ENCODE measurements at places on chromosomes 2 and 18.

- DNase-seq: no peak
Observed at GRCh38 chr2:133788386-133788785, 220.1 kb upstream of the NCKAP5 start.

DNA sequence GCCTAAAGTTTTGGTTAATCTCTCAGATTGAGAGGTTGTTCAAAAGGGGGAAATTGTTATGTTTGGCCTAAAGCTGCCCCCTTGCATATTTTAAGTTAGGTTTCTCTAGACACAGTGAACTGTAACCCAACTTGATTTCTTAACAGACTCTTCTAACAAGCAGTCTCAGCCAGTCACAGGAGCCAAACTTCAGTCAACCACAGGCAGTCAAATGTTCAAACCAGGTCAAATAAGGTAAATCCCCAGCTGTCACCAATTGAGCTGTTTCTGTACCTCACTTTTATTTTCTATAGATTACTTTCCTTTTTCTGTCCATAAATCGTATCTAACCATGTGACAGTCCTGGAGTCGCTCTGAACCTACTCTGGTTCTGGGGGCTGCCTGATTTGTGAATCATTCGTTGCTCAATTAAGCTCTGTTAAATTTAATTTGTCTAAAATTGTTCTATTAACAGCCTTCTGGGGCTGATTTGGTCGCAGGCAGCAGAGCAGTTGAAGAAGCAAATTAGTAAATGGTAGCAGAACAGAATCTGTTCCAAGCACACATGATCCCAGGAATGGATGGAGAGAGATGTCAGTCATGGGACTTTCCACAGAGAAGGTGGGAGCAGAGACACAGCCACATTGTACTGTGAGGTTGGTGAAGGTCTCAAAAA, 16.4 kb upstream of the NFU1 start:
- no peak for DNase-seq

GRCh38 chr2:105865222-105865913, 120.7 kb downstream of the NCK2 start:
- DNase-seq: no peak

DNA sequence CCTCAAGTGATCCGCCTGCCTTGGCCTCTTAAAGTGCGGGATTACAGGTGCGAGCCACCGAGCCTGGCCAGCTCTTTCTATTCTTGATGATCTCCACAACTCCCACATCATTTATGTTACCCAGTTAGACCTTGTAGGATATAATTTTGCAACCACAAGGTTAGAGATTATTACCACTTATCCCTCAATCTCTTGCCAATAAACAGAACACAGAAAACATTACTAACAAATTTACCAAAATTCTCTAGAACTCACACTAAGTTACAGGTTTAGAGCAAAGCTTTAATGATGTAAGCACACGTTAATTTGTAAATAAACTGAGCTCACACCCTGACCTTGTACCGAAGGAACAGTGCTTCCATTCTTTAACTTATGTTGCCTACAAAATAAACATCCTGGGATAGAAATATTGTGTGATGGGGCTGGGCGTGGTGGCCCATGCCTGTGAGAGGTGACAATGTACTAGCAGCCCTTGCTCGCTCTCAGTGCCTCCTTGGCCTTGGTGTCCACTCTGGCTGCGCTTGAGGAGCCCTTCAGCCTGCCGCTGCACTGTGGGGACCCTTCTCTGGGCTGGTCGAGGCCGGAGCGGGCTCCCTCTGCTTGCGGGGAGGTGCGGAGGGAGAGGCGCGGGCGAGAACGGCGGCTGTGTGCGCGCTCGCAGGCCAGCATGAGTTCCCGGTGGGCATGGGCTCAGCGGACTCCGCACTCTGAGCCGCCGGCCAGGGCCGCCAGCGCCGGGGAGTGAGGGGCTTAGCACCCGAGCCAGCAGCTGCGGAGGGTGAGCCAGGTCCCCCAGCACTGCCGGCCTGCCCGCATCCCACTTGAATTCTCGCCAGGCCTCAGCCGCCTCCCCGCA, 42.1 kb upstream of the ITSN2 start:
- no peak for DNase-seq

DNA sequence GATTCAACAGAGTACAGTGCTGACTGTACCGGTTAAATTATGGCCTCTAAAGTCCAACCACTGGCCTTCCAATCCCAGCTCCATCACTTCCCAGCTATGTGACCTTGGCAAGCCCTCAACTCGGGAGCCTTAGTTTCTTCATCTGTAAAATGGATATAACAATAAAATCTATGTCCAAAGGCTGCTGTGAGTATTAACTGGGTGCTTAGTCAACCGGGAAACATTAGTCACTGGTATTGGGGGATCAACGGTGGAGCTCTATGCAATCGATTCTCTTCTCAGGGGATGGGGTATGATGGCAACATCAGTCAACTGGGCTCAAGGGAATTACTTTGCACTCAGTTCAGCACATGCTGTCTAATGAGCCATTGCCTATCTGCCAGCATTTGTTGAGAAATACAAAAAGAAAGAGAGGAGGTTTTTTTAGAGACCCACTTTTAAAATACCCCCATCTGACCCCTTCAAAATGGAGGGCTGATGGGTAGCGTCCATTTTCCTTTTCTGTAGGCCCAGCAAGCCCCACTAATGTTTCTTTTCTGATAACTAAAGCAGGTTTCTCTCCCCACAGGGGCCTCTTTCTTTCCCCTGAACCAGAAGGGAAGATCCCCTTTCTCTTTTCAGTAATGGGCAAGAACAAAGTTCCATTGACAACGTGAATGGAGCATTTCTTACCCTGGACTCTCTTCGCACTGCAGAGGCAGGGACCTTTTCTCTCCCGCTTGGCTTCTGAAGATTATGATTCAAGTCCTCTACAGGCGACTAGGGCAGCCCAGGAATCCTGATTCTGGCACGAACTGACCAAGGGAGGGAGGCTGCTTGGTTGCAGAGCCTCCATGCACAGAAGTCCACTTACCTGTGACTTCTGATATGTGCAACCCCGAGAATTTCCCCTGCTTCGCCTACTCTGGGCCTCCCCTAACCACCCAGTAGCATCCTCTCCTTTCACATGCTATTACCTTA, 8.7 kb upstream of the AGFG1 start:
- no peak for DNase-seq

DNA sequence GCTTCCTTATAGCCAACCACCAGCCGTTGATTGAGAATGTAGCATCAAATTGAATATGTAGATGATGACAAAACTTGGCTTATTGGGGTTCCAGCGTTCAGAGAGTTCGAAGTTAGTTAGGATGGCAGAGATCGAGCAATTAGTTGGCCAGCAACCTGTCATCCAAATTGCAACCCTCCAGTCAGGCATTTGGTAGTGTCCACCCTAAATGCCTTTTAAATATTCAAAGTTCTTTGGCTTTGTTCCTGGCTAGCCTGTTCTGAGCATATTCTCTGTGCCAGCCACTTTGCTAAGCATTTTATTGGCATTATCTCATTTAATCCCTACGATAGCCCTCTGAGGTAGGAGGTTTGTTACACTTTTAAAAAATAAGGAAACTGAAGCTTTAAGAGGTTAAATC, 342.8 kb downstream of the SETBP1 start:
- DNase-seq: no peak

DNA sequence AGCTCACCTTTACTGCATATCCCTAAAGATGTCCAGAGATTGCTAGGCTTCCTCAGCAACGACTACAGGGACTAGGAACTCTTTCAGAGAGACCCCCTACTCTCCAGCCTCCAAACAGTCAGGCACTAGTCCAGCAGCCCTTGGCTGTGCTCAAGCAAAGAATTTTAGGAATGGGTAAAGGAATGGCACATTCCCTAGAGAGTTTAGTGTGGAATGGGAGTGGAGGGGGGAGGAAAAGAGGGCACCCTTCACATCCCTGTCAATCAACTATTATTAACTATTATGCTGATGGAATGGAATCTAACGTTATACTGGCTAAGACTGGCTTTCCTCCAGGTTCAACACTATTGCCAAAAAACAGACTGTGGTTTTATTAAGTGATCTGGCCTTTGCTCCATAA, 64.8 kb downstream of the IKZF2 start:
- DNase-seq: no peak

DNA sequence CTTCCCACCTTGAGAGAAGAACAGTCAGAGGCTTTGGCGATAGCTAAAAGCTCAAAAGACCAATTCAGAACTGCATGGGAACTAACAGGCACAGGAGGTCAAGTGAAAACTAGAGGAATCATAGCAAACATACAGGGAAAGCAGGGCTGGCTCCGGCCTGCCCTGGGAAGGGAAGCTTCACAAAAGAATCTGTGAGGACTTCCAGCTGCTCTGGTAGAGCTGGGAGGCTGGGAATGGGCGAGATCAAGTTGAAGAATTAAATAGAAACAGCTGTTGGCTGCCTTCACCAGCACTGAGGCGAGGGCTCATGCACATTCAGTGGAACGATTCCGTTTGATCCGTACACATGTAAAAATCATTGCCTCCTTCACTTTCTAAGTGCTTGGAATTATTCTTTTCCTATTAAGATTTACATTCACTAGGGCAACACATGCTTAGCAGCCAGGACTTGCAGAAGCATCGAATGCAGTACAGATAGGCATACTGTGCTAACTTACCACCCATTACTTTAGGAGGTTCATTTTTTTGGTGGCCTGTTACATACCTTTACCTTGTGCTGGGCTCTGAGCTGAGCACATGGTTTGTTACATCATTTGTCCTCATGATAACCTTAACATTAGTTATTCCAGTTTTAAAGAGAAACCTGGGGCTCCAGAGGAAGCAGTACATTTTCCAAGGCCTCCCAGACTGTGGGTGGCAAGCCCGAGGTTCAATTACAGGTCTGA, 125.4 kb upstream of the RNF152 start:
- DNase-seq: peak; percentile 92

DNA sequence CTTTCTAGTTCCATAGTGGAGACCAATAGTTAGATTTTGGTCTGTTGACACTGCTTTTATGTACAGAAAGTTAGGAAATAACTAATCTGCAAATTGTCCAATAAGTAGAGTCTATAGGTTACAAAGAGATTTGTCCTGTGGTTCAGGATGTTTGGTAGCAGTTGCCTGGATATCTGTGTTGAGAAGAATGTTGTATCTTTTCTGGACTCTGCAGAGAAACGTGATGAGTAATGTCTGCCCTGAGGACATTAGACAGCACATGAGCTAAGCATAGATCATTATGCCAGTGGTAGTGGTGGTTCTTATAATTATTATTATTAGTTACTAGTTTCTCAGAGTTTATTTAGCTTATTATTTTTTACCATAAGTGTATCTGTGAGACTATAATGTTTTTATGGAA, 65.8 kb downstream of the ANKRD62 start:
- DNase-seq: no peak

- no peak for DNase-seq
Observed at GRCh38 chr2:240995041-240996021, 3.1 kb upstream of the SNED1 start.

DNA sequence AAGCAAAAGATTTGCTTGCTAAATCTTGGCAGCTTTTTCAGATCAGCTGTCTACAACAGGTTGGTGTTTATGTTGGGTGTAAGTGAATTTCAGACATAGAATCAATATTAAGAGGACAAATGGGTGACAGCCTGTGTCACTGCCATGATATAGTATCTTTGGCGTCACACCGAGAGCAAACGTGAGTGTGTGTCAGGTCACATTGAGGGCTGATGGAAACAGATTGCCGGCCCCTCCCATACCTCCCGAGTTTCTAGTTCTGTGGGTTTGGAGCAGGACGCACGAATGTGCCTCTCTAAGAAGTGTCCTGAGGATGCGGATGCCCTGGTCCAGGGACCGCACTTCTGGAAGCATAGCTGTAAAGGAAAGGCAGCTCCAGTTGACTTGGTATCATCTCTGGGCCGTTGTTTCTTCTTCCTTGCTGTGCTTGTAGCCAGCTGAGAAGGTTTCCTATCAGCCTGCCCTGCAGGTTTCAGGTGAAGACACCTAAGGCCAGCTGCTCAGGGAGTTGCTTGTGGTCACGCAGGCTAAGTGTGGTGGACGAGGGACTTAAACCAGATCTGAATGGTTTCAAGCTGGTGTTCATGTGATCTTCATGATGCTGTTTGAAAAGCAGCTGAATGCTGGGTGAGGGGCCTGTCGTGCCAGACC, 6.4 kb downstream of the AGAP1 start:
- DNase-seq: no peak

DNA sequence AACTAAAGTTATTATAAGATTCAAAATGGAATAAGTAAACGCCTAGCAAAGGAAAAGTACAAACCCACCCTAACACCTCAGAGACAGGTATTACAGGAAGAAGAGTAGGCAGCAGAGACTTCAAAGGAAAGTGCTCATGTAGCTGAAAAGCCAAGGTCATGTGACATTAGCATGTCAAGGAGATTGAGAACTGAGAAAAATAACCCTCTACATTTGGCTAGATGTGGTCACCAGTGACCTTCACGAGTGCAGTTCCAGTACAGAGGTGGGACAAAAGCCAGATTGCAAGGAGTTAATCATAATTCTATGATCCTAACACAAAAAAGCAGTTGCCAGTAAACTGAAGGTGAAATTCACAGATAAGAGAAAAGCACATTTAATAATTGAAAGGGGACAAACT, 252.7 kb downstream of the ZEB2 start:
- DNase-seq: no peak

DNA sequence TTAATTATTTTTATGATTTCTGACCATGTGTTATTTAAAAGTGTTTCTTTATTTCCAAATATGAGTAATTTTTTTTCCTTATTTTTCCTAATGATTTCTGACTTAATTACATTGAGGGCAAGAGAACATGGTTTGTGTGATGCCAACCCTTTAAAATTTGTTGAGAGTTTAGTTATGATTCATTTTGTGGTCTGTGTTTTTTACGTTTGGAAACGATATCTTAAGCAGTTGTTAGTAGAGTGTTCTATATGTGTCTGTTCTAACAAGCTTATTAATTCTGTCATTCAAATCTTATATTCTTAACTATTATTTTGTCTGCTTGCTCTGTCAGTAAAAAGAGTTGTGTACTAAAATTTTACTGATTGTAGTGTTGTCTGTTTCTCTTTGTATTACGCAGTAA, 15.0 kb downstream of the NAB1 start:
- no peak for DNase-seq

GRCh38 chr2:231186325-231186724, 12.1 kb upstream of the ARMC9 start:
- no peak for DNase-seq

GRCh38 chr18:905948-906415, 1.3 kb downstream of the ADCYAP1 start:
- DNase-seq: no peak

GRCh38 chr2:238846628-238847418, 1.1 kb upstream of the TWIST2 start:
- peak; percentile 55 for DNase-seq

DNA sequence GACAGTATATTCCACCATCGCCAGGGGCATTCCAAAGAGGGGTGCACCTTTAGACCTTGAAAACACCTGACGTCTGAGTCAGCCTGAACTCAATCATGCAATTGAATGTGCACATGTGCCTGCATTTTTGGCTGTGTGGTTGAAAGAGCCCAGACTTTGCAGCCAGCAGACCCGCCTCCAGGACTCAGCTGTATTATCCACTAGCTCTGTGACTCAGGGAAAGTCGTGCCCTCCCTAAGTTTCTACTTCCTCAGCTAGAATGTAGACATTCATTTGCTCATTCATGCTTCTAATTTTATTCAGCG, 94.2 kb downstream of the LRRC30 start:
- DNase-seq: no peak

GRCh38 chr2:77161009-77161408, 361.2 kb downstream of the LRRTM4 start:
- no peak for DNase-seq
